ENCODE measurements at places on chromosomes 2 and 18.

DNA sequence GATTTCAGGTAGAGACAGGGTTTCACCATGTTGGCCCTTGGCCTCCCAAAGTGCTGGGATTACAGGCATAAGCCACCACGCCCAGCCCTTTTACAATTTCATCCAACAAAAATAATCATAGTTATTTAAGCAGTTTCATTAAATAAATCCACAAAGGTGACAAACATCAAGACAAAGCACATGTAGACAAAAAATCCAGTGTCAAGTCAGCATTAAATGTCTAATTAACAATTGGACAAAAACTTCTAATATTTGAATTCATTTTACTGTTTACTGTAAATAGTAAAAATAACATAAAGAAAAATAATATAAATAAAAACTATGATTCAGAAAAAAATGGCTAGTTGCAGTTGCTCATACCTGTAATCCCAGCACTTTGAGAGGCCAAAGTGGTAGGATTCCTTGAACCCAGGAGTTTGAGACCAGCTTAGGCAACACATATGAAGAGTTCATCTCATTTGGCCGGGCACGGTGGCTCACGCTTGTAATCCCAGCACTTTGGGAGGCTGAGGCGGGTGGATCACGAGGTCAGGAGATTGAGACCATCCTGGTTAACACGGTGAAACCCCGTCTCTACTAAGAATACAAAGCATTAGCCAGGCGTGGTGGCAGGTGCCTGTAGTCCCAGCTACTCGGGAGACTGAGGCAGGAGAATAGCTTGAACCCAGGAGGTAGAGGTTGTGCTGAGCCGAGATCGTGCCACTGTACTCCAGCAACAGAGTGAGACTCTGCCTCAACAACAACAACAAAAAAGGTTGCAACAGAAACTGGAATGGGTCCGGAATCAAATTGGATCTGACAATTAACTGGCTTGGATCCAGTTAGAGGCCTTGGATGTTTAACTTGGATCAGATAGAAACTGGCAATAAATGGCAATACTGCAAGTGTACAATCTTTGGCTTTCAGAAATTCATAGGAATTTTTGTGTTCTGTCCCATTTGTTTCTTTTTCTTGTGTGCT lies 56.9 kb upstream of the MAT2A start:
- no peak for DNase-seq

- DNase-seq, result no peak
Observed at GRCh38 chr2:170869036-170869435, 52.3 kb downstream of the GAD1 start.

DNA sequence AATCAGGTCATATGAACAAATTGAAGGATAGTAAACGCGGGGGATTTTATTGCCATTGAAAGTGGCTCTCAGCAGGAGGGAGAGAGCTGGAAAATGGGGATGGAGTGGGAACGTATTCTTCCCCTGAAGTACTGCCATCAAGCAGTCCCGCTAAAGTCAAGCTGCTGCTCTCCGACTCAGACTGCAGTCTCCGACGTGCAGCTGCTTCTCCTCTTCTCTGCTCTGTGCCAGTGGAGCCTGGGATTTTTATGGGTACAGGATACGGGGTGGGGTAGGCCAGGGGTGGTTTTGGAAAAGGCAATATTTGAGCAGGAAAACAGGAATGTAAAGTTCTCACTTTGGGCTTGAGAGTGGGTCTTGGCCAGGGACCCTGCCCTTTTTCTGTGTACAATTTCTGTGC lies 33.0 kb downstream of the KCTD18 start:
- DNase-seq, result no peak

- no peak for DNase-seq
Observed at GRCh38 chr2:135667045-135667444, 74.6 kb upstream of the UBXN4 start.

GRCh38 chr18:49249521-49249920 lies 210.9 kb downstream of the DYM start:
- DNase-seq, result no peak

- peak; percentile 28 for DNase-seq
Observed at GRCh38 chr2:238287737-238288649, at the start of gene PER2. PER2 (minus strand) TSS chr2:238288610; CDS start chr2:238277936, 10,674 bp downstream.

DNA sequence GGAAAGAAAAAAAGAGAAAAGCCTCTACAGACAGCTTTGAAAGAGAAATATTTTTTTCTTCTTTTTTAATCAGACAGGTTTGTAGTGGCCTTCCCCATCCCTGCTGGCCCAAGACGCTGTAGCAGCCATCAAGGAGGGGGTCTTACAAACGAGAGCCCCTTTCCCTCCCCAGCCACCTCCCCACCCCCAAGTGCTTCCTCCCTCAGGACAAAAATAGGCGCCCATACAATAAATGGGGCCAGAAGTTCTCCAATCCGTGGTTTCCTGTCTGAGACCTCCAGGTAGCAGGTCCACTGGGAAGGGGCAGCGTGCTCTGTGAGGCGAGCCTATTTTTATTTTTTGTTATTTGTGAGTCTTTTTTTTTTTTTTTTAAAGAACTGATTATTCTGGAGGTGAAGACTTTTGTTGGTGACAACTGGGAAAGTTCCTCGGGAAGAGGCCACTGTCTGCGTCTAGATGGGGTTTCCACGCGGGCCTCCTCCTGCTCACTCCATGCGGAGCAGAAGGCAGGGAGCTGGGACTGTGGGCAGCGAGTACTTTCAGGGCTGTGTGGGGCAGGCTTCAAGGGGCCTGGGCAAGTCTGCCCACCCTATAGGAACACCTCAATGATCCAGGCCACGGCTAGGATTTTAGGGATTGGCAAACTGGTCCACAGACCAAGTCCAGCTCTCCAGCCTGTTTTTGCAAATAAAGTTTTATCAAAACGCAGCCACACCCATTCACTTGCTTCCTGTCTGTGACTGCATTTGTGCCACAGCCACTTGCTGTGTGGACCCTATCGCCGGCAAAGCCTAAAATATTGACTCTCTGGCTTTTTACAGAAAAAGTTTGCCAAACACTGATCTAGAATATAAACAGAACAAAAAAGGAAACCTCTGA lies 139.6 kb downstream of the CTIF start:
- no peak for DNase-seq

- no peak for DNase-seq
Observed at GRCh38 chr18:44709307-44710126, 28.8 kb downstream of the SETBP1 start.

DNA sequence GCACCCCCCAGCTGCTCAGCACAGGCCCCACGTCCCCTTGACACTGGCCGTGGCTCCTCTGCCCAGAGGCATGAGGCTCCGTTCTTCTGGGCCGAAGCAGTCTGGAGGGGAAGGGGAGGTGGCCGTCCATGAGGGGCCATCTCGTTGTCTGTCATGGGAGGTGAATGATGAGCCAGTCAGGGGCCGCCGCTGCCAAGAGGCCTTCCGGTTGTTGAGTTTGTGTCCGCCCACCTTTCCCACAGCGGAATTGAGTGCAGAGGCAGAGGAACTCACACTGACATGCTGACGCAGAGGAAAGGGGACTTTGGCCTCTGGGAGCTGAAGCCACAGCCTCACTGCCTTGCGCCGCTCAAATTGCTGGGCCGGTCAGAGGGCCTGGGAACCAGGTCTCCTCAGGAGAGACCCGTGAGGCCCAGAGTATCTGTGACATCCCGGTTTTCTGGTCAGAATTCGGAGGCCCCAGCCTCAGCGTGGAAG lies 268.4 kb downstream of the ATAD2B start:
- no peak for DNase-seq

DNA sequence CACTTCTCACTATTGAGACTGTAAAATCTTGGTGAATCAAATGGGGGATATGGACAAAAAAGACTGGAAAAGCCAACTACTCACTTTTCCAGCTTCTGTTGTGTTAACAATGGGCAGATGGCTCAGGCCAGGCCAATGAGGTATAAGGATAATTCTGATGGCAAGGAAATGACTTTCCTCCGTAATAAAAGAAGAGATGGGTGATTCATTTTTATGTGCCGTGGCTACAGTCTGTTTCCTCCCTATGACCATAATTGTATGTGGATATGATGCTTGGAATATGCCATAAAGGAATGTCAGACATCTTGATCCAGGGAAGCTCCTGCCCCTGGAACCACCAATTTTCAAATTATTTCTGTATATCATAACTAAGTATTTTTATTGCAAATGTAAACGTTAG lies 406.8 kb downstream of the CCDC85A start:
- DNase-seq, result no peak

- DNase-seq, result no peak
Observed at GRCh38 chr2:30588994-30589393, 141.9 kb downstream of the LCLAT1 start.

DNA sequence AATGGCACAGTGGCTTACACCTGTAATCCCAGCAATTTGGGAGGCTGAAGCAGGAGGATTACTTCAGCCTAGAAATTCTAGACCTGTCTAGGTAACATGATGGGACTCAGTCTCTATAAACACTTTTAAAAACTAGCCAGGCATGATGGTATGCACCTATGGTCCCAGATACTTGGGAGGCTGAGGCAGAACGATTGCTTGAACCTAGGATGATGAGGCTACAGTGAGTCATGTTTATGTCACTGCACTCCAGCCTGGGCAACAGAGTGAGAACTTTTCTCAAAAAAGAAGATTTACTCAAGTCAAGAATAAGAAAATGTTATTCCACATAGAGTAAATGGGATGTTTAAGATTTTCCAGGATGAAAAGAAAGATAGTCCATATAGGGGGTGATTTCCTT lies 158.6 kb downstream of the HNMT start:
- no peak for DNase-seq

DNA sequence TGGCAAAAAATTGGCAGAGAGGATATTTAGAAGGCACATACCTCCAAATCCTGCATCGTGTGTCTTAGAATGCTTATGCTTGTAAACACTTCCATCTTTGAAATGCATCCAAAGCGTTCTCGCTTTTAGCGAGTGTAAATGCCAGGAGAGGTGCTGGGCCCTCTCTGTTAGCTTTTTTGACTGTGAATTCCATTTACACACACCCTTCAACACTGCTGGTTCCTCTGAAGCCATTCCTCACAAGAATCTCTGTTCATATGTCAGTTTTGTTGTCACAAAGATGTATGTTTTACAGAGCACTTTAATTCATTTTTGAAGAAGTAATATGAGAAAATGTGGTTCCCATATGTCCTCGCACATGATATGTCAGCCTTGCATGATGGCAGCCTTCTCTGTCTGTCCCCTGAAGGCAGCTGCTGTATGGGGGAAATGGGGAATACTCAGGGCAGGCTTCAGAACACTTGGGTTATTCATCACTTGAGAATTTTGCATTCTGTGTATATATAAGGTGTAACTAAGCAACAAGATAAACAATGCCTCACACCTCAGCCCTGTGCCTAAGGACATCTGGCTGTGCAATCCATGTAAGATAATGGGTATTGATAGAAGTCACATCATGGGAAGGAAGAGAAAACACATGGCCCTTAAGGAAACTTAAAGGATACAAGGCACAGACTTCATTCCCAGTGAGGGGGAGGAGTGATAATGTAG lies 52.3 kb downstream of the RAB27B start:
- no peak for DNase-seq

DNA sequence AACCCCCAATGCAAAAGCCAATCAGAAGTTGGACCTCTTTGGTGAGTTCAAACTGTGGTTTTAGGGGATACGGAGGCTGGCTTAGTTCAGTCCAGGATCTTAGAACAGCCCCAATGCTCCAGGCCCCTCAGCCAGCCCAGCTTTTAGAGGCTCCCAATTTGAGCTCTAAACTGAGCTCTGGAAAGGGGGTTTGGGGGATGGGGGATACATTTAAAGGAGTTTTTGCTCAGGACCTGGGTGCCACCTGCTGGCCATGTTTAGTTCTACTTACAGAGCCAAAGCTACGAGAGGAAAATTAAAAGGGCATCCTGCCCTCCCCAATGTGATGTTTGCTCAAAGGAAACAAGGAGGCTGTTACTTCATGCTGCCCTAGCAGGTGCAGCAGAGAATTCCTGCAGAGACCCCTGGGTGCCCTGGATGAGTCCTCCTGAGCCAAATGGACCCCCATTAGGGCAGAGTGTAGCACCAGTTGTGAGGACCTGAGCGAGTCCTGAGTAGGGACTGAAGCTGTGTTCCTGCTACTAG lies 15.9 kb upstream of the TMEM214 start:
- DNase-seq, result peak; percentile 70

- DNase-seq, result no peak
Observed at GRCh38 chr2:240795454-240795853, 24.6 kb downstream of the KIF1A start.

GRCh38 chr2:145744541-145745386 lies 1224.8 kb upstream of the ZEB2 start:
- no peak for DNase-seq

DNA sequence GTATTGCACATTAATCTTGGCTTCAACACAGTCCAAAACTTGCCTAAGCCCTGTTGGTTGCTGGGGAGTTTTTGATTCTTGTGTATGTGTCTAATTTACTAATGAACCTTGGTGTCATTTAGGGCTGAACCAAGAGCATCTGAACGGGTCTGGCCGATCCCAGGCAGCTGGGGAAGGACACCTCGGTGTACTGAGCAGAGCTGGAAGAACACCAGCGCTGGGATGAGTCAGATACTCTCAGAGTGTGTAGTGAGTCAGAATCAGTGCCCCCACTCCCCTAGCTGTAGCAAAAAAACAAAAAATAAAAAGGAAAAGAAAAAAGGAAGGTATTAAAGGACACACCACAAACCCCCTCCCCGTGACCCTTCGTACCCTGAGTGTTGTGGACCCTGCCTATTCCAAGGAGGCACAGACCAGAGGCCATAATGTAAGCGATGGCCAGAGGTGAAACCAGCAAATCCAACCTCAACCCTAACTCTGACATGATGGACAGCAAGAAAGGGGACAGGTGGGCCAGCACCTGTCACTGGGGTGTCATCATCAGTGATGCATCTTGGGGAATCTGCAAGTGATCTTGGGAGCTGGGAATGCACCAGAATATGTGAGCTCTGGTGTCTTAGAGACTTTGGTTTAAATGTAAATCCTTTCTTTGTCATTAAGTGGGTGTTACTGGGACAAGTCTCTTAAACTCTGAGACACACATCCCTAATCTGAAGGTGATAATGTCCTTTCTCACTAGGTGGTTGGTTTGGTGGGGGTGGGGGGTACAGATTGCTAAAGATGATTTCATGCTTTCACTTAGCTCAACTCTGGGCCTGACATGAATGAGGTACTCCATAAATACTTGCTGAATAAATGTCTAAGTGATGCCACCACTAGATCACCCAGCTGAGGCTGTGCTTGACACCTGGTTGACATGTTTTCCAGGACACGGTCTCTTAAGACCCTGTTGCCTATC lies 34.2 kb upstream of the NCOA1 start:
- DNase-seq, result no peak

- no peak for DNase-seq
Observed at GRCh38 chr18:57294547-57294946, 57.8 kb upstream of the ST8SIA3 start.
